Kidney capillary endothelial cell (primary cell): ENCODE measurements at places on chromosomes 2 and 18.

DNA sequence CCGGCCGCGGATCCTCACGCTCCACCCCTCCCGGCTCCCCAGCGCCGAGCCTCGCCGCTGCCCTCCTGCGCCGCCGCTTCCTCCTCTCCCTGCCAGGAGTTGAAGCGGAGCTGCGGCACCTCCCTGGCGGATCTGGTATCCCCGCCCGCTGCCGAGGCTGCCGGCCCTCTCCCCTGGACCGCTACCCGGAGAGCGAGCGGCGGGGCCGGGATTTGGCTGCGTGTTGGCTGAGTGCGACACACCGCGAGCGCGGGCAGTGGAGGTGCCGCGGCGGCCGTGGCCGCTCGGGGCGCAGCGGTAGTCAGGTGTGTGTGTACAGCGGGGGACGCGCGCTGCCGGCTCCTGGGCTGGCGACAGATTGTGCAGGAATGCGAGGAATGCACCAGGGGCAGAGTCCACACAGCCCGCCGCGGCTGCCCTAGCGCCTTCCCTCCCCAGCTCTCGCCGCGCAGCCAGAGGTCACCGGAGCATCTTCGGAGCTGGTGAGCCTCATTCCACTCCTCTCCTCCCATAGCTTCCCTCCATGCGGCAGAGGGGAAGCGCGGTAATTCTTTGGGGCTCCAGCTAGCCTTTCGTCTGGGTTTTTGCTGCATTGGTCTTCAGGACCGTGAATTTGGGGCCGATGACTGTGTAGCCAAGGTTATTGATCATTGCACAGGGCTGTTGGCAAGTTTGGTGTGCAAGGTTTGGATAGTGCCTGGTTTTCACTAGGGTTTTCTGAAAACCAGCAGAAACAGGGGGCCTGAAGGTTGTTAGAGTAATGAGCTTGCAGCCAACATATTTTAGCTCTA, 1.3 kb downstream of the PKP4 start:
- DNase-seq: peak; percentile 77

- no peak for DNase-seq
Observed at GRCh38 chr2:51151490-51152140, 119.7 kb upstream of the NRXN1 start.

DNA sequence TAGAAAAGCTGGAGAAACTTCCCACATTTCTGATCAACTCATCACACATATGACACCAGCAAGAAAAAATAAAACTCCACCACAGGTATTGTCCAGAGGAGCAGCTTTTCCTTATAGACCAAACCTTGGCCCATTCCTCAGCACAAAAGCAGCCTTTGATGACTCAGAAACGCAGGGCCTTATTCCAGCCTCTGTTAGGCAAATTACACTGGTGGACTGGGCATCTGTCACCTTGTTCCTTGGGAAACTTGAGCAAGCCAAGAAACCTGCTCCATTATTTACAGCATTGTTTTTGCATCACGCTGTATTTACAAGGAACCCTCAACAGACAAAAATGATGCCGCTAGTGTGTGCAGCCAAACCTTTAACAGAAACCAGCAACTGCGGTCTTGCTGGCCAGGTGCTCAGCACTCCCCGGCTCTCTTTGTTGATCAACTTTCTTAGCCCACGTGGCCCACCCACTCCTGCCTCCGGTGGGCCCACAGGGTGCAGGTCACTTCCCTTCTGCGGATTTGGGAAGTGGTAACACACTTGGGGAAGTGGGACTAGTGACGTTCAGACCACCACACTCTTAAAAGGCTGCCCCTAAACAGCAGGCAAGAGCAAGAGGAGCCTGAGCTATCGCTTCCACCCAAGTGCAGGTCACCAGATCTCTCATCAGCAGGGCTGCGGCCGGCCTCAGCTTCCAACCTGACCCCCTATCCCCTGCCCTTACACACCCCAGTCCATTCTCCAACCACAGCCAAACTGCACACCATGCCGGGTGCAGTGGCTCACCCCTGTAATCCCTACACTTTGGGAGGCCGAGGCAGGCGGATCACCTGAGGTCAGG, 1.5 kb downstream of the AP1S3 start:
- no peak for DNase-seq

DNA sequence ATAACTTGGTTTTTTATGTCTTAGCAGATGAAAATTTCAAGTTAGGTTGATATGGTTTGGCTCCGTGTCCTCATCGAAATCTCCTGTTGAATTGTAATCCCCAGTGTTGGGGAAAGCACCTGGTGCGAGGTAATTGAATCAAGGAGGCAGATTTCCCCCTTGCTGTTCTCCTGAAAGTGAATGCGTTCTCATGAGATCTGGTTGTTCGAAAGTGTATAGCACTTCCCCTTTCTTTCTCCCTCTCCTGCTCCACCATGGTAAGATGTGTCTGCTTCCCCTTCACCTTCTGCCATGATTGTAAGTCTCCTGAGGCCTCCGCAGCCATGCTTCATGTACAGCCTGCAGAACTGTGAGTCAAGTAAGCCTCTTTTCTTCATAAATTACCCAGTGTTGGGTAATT, 242.1 kb upstream of the TNP1 start:
- no peak for DNase-seq

DNA sequence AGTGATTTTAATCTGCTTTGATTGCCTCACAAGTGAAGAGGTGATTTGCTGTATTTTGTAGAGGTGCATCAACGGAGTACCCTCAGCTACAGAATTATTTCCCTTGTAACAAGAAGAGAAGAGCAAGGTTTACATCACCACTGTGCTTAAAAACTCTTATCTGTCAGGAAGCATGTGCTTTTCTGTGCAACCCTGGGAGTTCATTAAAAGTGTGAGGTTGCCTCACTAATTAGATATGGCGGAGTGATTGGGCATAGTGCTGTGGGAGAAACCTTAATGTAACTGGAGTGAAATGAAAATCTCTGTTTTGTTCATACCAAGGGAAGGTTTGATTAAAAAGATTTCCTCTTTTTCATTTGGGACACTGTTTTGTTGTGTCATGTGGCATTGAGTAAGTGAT, 544.7 kb downstream of the PARD3B start:
- DNase-seq: no peak

- no peak for DNase-seq
Observed at GRCh38 chr18:70578480-70578879, 289.6 kb downstream of the SOCS6 start.

- DNase-seq: peak; percentile 70
Observed at GRCh38 chr2:231673348-231673770, 35.0 kb upstream of the PTMA start.

- no peak for DNase-seq
Observed at GRCh38 chr2:96116424-96116878, at the start of gene ADRA2B. Gene ADRA2B, minus strand, starts transcription at chr2:96116571. Its CDS starts 422 bp downstream, at chr2:96116149.

DNA sequence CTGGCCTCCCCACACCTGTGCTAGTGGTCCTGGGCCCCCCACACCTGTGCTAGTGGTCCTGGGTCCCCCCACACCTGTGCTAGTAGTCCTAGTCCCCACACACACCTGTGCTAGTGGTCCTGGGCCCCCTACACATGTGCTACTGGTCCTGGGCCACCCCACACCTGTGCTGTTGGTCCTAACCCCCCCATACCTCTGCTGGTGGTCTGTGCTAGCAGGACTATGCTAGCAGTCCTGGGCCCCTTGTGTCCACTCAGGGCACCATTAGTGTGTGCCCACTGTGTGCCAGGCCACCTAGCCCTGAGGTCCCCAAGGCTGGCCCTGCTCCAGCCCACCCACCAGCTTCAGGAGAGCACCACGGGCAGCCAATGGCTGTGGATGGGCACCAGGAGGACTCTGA, 558.2 kb upstream of the SALL3 start:
- DNase-seq: no peak

- no peak for DNase-seq
Observed at GRCh38 chr18:59049721-59050660, 89.7 kb upstream of the SEC11C start.

- DNase-seq: no peak
Observed at GRCh38 chr2:177352441-177353186, 40.0 kb upstream of the AGPS start.

DNA sequence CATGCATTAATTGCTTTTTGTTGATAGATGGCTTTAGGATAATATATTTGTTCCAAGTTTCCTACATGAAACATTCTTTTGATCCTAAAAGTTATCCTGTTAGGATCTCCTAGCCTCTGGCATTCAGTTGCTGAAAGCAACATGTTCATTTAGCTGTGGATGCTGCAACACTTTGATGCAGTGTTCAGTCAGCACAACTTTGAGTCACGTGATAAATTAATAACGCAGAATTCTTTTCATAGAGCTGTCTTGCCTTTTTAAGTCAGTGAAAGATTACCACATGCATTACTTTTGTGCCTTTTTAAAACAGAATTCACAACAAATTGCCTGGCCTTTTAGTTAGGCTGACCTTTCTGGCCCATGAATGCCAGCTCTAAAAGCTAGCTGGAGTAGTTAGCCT, 1467.9 kb upstream of the ZEB2 start:
- no peak for DNase-seq
